Mammary epithelial cell (primary cell): ENCODE measurements at places on chromosomes 2 and 18. TPM values are rescaled to one million over a fixed set of nuclear protein-coding genes. Genes with fewer than 3 reads are reported as not detected.
A peak's percentile ranks its signal among the peaks of the same experiment; 100 is the strongest.

Gene FAM117B
- 2.8 TPM for total RNA-seq

Gene CCDC148
- 1.3 TPM for total RNA-seq

Gene CD8B2
- total RNA-seq, result not detected

Gene TUBA3E
- total RNA-seq, result not detected in 2 replicates

Gene NRP2
- 58.8 and 65.4 TPM in 2 replicates for total RNA-seq

Gene REG3A
- total RNA-seq, result not detected

Gene PIEZO2
- not detected in 2 replicates for total RNA-seq

Gene UGT1A7
- total RNA-seq, result 0.61 TPM in 1 of 2 replicates, not detected in the other

DNA sequence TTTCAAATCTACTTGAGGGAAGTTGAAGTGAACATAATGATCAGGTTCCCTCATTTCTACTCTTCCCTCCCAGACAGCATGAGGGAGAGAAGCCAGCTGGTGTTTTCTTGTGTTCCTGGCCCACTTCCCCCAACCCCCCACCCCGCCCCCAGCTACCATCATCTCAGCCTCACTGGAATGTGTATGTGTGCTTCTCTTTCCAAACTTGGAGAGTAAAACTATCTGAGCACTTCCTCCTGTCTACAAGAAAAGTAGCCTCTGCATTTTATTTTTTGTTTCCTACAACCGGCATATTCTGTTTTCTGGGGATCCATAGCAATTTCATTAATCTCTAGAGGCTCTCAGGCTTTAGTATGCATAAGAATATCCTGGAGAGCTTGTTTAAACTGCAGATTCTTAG lies 53.6 kb upstream of the GRHL1 start:
- DNase-seq, result no peak

DNA sequence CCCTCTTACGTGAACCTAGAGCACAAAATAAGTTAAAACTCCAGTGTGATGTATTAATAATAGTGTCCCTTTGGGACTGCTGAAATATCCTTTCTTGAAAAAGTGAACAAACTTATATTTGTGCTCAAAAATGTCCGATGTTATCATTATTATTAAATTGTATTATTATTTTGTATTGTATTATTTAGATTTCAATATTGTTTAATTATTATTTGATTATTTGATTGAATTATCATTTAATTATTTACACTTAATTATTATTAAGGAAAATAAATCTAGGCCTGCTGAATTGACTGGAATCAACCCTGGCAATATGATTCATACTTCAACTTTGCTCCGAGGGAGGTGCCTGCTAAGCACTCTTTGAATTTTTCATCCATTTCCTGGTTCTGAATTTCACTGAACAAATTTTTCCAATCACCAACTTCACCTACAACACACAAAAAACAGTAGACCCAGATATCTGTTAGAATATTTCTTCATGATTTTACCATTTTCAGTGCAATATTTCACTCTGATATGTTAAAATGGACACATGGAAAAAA lies 10.9 kb upstream of the EIF2AK2 start:
- DNase-seq, result no peak

- DNase-seq, result no peak
These were observed 114.8 kb upstream of the SLC38A11 start for GRCh38 chr2:165070076-165070475.

- no peak for DNase-seq
These were observed 86.0 kb downstream of the TAF4B start for GRCh38 chr18:26312199-26312598.

GRCh38 chr18:22858121-22858520 lies 75.0 kb upstream of the RBBP8 start:
- DNase-seq, result no peak

GRCh38 chr18:51623653-51624052 lies 426.2 kb upstream of the MEX3C start:
- DNase-seq, result peak; percentile 12

- DNase-seq, result no peak
These were observed 6.6 kb downstream of the RPS7 start for GRCh38 chr2:3581367-3582262.

- no peak for DNase-seq
These were observed 209.0 kb downstream of the DYM start for GRCh38 chr18:49251451-49251850.

DNA sequence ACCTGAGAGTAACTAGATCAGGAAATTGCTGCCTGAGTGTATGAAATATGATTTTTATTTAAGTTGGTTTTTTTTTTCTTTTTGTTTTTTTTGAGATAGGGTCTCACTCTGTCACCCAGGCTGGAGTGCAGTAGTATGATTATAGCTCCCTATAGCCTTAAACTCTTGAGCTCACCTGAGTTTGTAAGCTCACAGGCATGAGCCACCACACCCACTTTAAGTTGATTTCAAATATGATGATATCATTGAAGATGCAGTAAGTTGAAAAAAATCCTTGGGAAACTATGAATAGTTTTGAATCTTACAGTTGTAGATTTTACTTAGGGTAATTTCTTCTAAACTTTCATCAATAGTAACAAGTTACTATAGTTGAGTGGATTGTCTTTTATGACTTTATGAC lies 234.7 kb downstream of the ZNF407 start:
- DNase-seq, result peak; percentile 24

- peak; percentile 72 for DNase-seq
These were observed 34.3 kb upstream of the PPP1CB start for GRCh38 chr2:28717339-28717758.

GRCh38 chr18:6876641-6877041 lies 147.1 kb downstream of the ARHGAP28 start:
- DNase-seq, result no peak

DNA sequence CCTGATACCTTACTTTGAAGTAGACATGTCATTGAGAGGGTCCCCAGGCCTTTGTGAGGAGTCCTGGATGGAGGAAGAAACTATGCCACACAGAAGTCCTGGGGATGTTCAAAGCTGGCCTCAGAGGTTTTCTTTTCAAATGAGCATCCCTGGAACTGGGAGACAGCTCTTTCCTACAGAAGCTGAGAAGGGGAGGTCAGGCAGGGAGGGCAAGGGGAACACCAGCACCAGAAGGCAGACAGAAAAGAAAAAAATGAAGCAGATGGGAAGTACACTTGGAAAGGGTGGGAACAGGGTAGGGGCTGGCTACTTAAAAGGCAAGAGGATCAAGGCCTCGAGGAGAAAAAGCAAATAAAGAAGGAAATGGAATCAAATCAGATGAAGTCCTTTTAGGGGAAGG lies 120.0 kb downstream of the FMNL2 start:
- DNase-seq, result no peak

GRCh38 chr18:35707247-35707646 lies 125.7 kb downstream of the GALNT1 start:
- no peak for DNase-seq

- DNase-seq, result no peak
These were observed 578 bp upstream of the ACKR3 start for GRCh38 chr2:236568922-236569572.

- no peak for DNase-seq
These were observed 49.3 kb downstream of the SLC35F5 start for GRCh38 chr2:113707106-113707505.

DNA sequence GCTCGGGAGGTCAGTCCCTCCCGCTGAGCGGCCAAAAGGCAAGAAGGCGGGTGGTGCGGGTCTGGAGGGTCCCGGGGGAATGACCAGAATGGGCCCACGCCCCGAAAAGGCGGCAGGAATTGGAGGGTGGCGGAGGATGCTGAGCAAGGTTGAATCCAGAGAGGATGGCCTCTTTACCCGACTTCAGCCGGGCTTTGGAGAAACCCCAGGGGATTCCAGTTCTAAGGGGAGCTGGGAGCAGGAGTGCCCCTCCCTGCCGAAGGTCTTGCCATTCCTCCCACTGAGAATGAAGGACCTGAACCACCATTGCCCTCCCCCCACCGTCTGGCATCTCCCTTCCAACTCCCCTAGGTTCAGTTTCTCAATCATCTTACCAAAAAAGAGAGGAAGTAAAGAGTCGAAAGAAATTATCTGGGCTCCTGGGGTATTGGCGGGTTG lies 38.9 kb upstream of the ATP6V1B1 start:
- DNase-seq, result no peak

DNA sequence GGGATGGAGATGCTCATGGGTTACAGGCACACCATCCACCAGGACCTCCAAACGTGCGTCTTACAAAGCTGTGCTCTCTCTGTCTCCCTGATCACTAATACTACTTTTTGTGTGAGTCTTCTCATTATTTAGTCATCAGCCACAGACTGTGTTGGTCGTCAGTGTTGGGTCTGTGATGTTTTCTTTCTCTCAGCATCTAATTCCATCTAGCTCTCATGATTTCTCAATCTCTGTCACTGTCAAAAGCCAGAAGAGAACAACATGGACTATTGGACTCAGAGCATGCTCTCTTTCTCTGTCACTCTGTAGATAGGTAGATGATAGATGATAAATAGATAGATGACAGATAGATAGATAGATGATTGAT lies 6.0 kb upstream of the ARL4C start:
- DNase-seq, result no peak

DNA sequence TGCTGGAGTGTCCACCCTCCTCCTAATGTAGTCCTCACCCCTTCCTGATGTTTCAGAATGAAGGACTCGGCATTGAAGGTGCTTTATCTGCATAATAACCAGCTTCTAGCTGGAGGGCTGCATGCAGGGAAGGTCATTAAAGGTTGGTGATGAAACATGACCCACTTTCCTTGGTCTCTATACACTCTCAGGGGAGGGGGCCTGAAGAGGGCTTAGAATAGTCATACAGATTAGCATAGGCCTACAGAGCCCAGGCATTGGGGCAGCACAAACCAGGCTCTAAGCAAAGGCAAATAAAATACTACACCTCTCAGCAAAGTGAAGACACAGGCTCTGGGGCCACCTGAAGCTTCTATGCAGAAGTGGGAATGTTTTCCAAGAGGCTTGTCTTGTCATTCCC lies 1.8 kb downstream of the IL36RN start:
- no peak for DNase-seq
